GOT3 (cell line): ENCODE measurements at places on chromosomes 3 and 15.

DNA sequence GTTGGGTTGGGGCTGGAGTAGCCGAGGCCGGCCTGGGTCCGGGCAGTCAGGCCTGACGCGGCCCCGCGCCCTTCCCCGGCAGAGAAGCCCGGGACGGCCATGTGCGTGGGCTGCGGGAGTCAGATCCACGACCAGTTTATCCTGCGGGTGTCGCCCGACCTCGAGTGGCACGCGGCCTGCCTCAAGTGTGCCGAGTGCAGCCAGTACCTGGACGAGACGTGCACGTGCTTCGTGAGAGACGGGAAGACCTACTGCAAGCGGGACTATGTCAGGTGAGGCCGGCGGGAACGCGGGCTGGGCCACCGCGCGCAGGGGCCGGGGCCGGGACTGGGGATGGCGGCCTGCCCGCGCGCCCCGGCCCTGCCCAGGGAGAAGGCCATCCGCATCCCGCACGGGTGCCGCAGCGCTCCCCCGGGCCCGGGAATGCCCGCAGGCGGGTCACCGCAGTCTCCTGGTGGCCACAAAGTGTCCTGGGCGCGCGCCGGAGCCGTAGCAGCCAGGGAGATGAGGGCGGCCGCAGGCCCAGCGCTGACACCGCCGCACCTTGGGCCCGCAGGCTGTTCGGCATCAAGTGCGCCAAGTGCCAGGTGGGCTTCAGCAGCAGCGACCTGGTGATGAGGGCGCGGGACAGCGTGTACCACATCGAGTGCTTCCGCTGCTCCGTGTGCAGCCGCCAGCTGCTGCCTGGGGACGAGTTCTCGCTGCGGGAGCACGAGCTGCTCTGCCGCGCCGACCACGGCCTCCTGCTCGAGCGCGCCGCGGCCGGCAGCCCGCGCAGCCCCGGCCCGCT lies 1.3 kb downstream of the ISL2 start:
- no peak for DNase-seq

DNA sequence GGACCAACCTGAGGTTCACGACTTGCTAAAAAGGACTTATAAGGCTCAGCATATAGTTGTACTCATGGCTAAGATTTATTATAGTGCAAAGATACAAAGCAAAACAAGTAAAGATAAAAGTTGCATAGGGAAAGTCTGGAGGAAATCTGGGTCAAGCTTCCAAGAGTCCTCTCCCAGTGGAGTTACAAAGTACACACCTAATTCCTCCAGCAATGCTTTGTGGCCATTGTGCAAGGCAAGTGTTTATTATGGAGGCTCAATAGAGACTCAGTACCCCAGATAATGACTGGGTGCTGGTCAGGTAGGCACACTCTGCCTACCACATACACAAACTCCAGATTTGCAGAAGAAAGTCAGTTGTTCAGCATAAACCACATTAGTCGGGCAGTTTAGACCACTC lies 22.9 kb downstream of the LNP1 start:
- no peak for DNase-seq

DNA sequence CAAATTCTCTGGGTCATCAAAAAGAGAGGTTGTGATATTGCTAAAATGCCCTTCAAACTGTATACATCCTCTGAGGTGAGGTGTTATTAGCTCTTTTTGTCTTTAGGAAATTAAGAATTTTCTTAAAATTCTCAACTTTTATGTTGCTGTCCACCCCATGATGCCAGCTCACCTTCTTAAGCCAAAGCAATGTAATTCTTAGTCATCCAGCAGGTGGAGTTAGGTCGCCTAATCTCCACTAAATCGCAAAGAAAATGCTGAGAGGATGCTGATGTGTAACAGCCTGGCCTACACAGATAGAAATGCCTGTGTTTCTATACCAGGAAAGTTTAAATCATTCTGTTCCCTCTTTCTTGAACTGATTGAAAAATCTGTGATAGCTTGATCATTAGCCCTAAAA lies 770.2 kb upstream of the ALCAM start:
- no peak for DNase-seq

DNA sequence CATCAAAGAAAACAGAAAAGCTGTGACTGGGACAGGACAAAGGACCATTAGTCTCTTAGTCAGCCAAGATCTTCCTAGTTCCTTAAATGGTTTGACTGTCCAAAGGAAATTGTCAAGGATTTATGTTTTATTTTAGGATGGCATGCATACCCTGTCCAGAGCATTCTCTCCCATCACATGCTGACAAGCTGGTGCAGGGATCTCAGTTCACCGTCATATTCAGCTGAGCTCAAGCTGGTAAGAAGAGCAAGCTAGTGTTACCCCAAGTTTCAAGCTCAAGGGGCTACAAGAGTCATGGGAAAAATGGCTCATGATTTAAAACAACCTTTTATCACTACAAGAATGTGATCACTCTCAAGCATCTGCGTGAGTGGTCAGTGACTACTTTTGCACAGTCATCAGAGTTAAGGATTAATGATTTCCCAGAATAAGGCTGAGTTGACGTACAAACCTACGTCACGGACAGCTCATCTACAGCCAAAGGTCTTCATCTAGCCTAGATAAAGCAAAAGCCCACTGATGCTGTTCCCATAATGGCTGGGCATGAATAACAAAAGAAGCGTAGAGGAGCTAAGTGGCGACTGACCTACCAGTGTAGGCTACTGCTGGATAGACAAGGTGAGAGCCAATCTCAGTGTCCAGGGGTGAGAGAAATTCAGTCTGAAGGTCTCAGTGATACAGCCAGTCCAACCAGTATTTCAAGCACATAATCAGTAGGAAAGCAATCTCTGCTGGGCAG lies 157.5 kb downstream of the GABRB3 start:
- no peak for DNase-seq

DNA sequence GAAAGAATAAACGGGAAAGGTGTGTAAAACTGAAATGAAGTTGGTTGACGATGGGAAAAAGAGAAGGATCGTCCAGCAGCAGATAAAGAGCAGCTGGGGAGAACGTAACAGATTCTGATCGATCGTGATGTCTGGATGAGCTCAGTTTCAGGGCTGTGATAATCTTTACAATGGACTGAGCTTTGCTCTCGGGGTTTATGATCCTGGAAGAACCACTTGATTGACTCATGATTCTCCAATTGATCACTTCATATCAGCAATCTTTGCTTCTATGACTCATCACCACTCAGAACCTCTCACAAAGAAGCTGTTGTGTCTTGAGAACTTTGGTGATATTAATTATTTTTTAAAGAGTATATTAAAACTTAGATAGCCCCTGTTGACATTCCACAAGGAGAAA lies 690.7 kb downstream of the TUSC7 start:
- no peak for DNase-seq

DNA sequence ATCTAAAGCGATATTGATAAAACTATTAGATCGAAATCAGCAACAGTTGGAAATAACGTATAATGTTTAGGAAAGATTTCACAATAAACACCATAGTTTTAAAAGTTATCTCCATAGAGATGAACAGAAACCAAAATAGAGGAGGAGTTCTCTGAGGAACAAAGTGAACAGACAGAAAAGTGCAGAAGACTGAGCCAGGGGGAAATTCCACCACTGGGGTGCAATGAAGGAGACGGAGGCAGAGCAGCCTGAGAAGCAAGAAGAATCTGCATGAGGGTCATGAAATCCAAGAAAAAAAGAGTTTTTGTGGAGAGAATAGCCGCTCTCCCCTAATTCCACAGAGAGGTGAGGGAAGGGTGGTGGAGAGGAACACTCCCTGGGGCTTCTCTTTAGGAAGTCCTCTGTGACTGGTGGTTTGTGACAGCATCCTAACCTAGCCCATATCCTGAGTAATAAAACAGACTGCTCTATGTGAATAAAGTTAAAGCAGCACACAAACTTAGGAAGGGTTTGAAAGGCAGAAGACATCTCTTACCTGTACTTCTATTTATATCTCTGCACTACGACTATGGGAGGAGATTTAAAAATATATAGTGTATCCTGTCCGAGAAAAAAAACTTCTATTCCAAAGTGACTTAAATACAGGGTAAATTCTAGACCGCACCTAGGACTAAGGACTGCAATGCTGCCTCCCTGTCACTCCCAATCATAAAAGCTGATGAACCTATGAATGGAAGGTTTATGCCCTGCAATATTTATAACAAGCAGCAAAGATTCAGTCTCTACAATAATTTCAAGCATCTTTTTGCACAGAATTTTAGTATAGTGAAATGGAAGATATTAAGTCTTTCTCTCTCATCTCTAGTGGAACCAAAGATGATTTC lies 22.9 kb downstream of the ATP8B4 start:
- no peak for DNase-seq

DNA sequence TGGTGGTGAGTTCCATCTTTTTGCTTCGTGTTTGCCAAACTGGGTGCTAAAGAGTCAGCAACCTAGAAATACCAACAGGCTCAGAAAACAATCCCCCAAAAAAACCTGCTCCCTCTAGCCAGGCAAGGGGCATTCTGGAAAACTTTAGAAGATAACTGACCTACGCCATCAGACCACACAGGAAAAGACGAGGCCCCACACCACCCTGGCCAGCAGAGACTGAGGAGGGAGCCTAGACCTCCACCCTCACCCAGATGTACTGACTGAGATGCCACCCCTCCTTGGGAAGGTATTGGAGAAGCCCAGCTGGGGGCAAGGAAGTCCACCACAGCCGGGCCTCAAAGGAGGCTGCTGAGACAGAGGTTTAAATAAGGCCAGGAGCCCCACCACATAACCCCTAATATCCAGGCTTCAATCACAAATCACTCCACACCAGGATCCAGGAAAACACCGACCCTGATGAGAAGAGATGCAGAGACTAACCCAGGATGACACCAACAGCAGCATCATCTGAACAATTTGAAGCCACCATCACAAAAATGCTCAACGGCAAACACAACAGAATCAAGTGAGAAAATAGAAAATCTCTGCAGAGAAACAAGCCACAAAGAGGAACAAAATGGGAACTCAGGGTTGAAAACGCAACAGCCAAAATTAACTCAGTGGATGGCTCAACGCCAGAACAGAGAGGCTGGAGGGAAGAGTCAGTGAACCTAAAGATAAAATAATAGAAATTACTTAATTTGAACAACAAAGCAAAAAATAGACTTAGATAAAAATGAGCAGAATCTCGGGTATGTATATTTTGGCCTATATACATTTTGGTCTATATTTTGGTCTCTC lies 61.0 kb downstream of the TPRA1 start:
- no peak for DNase-seq

- DNase-seq, result no peak
These were observed 37.7 kb downstream of the PDIA5 start for GRCh38 chr3:123104550-123104949.
